Right hindlimb (tissue), 1 donor: ENCODE measurements at places on chromosomes 3 and 15.

GRCh38 chr3:190326930-190327329 lies 4.7 kb upstream of the CLDN1 start:
- DNase-seq: peak; percentile 39

- no peak for DNase-seq
These were observed 291.2 kb downstream of the FAM43A start for GRCh38 chr3:194976874-194977273.

DNA sequence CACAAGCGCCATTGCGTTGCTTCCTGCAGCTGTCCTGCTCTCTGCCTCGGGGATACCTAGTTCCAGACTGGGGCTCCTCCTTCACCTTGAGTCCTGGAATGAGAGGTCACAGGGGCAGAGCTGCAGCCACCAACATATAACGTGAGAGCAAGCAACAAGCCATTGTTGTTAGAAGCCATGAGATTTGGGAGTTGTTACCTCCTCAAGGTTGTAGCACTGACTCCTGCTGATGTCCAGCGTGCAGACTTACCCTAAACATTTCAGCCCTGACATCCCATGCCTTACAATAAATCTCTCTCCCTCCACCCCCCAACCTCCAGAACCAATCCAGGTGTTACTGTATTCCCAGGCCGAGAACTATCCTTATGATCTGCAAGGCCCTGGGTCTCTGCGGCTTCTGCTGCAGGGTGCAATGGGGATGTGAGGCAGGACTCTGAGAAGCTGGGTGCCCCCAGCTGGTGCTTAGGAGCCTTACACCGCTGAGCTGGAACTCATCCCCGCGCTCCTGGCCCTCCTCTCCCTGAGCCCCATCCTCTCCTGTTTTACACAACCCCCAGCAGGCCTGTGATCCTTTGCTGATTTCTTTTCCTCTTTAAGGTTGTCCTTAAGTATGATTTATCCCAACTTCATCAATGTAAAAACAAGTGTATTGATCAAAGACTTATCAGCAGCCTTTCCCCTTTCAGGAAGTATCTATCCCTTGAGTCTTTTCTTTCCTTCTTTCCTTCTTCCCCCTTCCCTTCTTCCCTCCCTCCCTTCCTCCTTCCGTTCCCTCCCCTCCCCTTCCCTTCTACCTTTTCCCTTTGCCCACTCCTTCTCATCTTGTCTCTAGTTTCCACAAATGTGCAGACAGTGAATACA lies 84.2 kb upstream of the ABHD2 start:
- peak; percentile 53 for DNase-seq

GRCh38 chr3:141415953-141416352 lies 47.6 kb downstream of the ZBTB38 start:
- DNase-seq: no peak

GRCh38 chr3:132788301-132788671 lies 66.1 kb upstream of the NPHP3 start:
- peak; percentile 55 for DNase-seq

- DNase-seq: no peak
These were observed 303.5 kb downstream of the PTPRG start for GRCh38 chr3:61864886-61865285.

DNA sequence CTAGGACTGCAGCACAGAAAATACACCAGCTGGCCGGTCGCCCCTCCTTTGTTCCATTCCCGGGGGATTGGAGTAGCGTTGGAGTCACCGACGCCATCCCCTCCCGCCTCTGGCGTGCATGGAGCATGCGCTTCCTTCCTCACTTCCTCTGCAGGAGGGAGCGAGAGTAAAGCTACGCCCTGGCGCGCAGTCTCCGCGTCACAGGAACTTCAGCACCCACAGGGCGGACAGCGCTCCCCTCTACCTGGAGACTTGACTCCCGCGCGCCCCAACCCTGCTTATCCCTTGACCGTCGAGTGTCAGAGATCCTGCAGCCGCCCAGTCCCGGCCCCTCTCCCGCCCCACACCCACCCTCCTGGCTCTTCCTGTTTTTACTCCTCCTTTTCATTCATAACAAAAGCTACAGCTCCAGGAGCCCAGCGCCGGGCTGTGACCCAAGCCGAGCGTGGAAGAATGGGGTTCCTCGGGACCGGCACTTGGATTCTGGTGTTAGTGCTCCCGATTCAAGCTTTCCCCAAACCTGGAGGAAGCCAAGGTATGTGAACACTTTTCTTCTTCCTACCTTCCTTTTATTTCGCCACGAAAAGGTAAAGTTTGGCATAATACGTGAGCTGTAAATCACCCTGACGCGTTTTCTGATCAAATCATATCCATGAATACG lies at the start of gene SCG3:
TSS of gene SCG3 (plus strand) at position 201 of the 661 bp plus-strand sequence. CDS start at position 454, 253 bp downstream.
- peak; percentile 85 for DNase-seq

- no peak for DNase-seq
These were observed 25.4 kb downstream of the MAPKAPK3 start for GRCh38 chr3:50642382-50642781.

DNA sequence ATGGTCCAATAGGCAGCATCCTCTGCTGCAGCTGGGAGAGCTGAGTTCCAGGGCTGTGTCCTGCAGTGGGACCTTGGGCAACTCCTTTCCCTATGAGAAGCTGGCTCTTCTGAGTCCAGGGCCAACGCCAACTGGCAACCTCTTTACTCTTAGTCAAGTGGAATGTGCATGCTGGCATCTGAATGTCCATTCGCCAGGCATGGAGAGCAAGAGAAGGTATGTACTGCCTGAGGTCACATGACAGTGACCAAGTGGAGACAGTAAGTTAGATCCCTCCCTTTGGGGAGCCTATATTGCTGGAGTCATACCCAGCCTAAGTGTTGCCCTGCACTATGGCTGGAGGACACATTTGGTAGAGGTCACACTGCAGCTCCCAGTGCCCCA lies 12.1 kb downstream of the HEMK1 start:
- DNase-seq: no peak

DNA sequence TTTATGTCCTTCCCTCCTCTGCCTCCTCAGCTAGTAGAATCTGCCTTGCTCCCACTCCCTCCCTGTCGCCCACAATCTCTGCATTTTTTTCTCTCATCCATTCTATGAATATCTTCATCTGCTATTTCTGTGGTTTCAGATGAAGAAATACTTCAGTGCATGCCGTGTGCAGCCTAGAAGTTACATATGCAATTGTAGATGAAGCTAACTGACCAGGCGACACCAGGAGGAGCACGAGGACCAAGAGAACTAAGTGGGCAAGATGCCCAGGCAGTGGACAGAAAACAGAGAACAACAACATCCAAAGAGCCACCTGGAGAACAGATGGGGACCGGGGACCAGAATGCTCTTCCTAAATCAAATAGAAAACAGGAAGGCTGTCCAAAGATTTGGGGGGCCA lies 121.4 kb upstream of the ATP11B start:
- DNase-seq: no peak

GRCh38 chr3:28940530-28940929 lies 340.3 kb upstream of the RBMS3 start:
- peak; percentile 42 for DNase-seq

DNA sequence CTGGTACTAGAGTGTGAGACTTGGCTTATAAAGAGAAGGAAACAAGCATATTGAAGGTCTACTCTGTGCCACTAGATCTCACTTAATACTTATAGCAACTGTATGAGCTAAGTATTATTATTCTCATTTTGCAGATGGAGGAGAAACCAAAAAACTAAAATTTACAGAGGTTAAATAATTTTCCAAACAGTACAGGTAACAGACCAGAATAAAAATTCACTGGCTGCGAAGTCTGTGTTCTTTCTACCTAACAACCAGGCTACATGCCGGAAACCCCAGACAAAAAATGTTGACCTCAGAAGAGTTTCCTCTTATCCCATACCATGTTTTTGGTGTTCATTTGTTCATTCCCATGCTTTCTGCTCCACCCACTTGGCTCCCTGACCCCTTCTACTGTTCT lies 46.6 kb downstream of the CMSS1 start:
- DNase-seq: no peak

DNA sequence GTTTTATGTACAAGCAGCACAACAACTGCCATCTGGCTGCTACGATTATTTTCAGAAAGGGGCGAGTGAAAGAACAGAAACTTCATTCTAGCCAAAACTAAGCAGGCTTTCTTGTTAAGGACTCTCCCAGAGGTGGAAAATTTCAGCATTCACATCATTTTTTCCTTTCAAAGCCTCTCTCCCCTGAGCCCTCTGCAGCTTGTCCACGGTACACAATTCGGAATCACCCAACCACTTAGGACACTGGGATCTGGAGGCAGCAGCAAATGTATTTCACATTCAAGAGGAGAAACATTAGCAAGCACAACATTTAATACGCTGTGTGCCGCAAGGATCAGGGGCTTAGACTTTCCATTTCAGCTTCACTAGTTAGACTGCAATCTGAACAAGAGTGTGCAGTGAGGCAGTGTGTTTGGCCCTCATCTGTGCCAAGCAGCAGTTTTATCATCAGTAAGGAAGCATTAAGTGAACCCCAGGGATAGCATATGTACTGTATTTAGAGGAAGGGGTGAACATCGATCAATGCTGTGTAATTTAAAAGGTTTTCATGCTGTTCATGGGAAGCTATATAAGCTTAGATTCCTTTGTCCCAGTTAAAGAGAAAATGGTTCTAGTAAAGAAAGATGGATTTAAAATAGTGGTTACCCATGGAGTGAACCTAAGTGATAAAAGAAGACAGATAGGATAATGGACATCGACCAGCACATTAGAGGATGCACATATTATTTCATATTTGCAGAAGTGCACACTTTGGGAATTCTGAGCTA lies 504.9 kb downstream of the TBL1XR1 start:
- peak; percentile 53 for DNase-seq

GRCh38 chr3:169383770-169384169 lies 279.7 kb downstream of the MECOM start:
- DNase-seq: no peak

GRCh38 chr3:159721324-159721723 lies 267.3 kb upstream of the IL12A start:
- no peak for DNase-seq

- DNase-seq: no peak
These were observed 15.4 kb downstream of the NR2C2 start for GRCh38 chr3:14962762-14963161.

DNA sequence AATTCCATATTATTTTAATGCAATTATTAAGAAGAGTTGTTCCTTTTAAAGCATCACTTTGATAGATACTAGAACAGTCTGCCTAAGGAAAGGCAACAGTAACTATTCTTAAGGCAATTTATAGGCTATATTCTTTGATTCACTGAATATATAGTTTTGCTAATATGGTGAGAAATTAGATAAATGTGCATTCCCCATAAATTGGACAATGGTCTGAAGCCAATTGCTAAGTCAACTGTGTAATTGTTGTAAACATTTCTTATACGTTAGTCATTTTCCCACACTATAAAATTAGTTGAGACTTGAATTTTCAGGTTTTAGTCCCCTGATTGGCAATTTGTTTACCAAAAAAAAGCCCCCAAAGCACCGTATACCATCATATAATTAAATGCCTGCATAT lies 263.0 kb upstream of the NECTIN3 start:
- no peak for DNase-seq

DNA sequence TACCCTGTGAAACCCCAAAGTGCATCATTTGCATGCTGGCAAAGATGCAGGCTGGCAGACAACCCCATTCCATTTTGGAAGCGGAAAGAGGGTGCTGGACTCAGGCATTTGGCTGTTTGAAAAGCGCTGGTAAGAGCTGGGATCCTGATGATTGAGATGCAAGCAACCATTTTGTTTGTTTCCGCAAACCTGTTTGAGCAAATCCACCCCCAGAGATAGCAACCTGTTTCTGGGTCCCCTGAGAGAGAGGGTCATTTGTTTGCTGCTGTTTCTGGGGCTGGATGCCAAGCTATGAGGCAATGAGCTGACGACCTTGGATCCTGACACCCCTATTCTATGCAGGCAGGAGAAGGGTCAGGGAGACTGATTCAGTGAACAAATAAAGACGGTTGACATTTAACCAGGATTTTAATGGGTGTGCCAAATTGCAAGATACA lies 9.8 kb downstream of the SLC6A1 start:
- no peak for DNase-seq

DNA sequence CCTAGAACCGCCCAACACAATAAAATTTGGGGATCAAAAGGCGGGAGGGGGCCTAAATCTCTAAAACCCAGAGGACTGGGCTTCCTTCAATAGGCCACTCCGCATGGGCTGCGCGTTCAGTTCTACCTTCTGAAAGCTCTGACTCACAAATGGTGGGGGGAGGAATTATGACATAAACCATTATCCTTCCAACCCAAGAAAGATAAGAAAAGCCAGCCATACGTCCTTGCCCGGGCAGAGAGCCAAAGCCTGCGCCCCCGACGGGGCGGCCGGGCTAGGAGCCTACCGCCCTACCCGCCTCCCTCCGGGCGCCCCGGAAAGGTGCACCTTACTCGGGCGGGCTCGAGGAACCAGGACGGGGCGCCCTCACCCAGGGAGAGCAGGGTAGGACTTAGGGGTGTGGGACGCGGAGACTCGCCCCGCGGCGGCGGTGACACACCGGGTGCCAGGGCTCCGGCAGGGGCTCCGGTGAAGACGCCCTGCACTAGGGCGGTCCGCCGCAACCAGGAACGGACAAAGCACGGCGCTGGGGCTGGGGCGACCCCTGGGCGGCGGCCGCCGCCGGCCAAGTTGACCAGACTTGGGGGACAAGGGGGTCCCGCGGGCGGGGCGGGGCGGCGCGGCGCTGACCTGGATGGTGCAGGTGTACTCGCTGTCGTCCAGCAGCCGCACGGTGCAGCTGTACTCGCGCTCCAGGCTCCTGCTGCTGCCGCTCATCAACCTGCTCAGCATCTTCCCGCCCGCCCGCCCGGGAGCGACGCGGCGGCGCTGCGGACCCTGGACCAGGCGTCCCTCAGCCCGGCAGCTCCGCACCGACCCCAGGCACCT lies 534 bp downstream of the FRMD5 start:
- no peak for DNase-seq

DNA sequence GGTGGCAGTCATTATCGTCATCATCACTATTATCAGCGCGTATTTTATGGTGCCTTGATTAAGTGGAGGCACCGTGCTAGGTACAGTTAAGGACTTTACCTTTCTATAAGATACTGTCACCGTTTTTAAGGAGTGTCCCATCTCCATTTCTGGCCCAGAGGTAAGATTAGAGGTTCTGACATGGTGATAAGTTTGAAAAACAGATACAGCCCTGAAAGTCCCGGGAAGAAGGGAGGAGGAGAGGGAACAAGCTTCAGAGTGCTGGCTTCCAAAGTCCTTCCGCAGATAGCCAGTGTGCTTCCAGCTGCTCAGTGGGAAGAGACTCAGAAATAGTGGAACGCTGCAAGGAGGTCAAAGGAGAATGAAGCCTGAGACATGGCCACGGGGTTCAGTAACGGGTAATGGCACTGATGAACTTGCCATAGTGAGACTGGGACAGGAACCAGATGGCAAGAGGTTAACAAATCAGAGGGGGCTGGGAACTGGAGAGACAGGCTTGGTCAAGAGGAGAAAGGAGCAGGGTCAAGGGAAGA lies 9.1 kb upstream of the TM4SF4 start:
- no peak for DNase-seq

DNA sequence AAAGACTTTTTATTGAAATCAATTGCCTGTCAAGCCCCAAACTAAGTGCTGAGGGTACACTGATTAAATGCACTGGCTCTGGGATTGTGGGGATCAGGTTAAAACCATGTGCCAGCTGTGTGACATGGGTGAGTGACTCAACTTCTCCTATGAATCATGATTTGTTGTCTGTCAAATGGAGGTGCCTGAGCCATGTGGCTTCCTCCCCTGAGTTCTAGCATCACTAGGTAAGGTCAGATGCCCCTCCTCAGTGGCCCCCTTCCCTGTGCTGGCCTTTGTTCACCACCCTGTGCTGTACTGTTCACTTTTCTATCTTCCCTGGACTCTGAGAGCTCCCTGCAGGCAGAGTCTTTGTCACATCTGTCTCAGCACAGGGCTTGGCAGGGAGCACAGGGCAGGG lies 43.6 kb upstream of the ATP2B2 start:
- no peak for DNase-seq

- peak; percentile 63 for DNase-seq
These were observed 64.1 kb downstream of the TLE3 start for GRCh38 chr15:70033529-70034140.

GRCh38 chr15:39059917-39060316 lies 495.3 kb upstream of the RASGRP1 start:
- no peak for DNase-seq
